ENCODE measurements at places on chromosomes 2 and 18.

DNA sequence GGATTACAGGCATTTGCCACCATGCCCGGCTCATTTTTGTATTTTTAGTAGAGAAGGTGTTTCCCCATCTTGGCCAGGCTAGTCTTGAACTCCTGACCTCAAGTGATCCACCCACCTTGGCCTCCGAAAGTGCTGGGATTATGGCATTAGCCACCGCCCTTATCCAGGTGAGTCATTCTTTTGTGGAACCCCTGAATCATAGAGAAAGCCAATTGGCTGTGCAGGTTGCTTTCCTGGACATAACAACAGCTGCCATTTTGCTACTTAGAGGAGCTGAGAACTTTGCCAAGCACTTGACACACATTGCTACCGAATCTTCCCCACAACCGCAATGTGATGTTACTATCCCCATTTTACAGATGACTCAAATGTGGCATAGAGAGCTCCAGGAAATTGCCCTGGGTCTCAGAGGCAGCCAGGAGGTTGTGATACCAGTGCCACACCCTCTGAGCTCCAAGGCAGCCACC, 36.0 kb downstream of the SETBP1 start:
- DNase-seq = no peak

GRCh38 chr18:36420826-36421225, 123.3 kb downstream of the FHOD3 start:
- DNase-seq = no peak

- DNase-seq = no peak
Observed at GRCh38 chr2:221533299-221533698, 38.8 kb downstream of the EPHA4 start.

DNA sequence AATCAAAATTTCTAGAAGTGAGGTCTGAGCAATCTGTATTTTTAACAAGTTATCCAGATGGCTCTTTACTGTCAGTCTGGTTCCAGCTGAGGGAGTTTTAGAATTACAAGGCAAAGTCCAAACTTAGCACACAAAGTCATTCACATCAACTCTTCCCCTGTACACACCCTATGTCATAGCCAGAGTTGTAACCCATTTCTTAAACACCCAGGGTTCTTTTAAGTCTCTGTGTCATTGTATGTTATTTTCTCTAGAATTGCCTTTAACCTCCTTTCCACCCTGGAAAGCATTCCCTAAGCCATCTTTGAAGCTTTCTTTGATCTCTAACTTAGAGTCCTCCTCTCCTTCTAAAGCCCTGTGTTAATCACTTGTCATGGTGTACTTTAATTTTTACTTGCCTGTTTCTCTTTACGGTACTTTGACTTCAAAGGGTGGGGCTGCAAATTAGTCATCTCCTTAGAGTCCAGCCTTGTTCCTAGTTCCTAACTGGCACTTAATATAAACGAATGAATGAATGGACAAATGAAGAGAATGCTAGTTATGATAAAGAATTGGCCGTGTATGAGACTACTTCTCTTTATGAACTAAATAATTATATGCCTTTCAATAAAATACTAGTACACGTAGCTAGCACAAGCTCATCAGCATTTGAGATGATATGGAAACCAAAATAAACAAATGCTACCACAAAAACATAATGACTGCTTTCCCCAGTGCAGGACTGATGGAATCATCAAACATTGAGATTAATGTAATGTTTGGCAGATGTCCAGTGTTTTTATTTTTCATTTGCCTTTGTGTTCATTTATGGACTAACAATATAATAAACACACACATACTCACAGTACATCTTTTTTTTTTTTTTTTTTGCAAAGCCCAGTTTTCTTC, 11.9 kb upstream of the ACTR3 start:
- no peak for DNase-seq

DNA sequence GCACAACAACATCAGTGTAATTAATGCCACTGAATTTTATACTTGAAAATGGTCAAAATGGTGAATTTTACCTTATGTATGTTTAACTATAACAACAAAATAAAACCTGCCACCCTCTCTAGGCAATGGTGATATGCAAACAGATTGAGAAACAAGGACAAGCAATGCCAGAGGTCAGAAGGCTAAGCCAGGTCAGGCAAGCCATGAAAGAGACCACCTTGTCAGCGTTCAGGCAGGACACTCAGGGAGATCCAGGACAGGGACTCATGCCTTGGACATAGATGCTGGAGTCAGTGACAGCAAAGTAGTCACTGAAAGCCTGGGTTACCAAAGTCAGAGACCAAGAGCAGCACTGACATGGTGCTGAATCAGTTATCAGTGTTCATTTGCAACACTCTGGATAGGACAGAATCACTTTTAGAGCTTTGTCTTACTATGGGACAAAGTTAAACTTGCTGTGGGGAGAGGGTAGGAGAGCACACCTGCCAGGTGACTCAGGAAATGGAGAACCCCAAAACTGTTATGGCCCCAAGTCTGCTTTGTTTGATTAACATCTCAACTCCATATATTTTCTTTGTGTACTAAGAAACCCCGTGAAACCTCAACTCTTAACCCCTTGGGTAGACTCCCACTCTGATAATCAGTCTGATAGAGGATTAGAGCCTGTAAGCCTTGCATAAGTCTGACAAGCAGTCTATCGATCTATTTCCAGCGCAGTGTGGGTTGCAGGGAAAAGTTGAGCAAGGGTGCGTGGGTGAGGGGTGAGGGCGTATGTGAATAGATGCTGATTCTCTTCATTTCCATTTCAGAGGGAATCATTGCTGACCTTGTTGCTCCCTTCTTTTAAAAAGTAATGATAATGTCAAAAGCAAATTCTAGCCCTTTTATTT, 48.7 kb upstream of the ZNF385B start:
- DNase-seq = no peak

DNA sequence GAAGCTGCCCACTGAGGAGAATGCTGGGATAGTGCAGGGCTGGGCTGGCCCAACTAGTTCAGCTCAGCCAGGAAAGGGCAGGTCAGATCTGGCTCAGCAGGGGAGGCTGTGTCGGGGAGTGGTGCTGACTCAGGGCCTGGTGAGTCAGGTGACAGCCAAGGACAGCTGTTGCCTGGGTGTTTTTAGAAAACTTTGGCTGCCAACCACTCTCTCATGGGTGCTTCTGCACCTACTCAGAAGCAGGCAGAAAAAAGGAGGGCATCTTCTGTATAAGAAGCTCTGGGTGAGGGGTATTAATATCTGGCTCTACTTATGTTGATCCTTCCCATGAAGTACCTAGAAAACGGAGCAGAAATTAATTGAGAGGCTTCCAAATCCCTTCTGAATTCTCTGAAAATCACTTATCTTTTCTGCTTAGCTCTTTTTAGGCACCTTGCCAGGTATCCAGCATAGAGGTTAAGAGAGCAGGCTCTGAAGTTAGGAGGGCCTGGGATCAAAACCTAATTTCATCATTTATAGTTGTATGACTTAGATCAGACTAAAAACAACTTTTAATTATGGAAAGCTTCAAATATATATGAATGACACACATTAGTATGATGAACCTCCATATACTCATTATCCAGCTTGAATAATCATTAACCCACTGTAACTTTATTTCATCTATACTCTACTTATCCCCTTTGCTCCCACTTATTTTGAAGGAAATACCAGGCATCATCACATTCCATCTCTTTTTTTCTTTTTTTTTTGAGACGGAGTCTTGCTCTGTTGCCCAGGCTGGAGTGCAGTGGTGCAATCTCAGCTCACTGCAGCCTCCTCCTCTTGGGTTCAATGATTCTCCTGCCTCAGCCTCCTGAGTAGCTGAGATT, 15.5 kb upstream of the RAB10 start:
- DNase-seq = no peak

DNA sequence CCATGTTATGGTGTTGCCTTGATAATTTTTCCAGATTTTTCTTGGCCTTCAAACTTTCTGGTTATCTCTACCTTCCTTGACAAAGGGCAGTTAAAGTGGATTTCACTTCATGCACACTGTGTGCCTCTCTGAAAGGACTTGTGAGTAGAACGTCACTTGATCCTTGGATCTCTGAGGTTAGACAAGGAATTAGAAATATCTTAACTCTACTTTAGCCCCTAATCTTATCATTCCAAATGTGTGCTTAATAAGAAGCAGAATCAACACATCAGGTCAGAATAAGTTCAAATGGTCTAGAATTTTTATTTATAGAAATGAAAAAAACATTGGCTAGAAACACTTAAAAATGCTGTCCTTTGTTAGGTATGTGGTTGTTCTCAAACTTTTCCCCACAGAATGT, 205.7 kb downstream of the TPGS2 start:
- no peak for DNase-seq

GRCh38 chr2:45984896-45985473, 312.2 kb upstream of the EPAS1 start:
- no peak for DNase-seq

DNA sequence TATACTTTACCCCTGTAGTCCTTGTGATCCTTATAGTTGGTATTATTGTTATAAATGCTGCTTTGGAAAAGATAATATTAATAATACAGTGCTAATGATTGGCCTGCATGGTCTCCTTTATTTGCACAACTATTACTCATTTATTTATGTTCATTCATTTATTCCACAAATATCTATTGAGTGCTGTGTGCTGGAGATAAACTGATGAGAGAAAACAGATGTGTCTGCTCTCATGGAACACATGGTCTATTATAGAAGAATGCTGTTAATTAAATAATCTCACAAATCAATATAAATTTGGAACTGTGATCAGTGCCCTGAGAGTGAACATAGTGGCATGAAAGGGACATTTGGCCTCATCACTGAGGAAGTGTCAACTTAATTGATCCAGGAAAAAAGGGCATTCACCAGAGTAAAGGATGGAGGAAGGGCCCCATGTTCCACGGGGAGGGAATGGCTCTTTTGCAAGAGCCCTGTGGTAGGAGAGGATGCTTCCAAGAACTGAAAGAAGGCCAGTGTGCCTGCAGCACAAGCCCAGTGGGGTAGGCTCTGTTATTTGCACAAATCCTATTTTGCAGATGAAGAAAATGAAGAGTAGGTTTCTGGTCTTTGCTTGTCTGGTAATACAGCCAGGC, 91.5 kb upstream of the STK39 start:
- no peak for DNase-seq

- no peak for DNase-seq
Observed at GRCh38 chr2:182228741-182229140, 198.1 kb downstream of the PDE1A start.

DNA sequence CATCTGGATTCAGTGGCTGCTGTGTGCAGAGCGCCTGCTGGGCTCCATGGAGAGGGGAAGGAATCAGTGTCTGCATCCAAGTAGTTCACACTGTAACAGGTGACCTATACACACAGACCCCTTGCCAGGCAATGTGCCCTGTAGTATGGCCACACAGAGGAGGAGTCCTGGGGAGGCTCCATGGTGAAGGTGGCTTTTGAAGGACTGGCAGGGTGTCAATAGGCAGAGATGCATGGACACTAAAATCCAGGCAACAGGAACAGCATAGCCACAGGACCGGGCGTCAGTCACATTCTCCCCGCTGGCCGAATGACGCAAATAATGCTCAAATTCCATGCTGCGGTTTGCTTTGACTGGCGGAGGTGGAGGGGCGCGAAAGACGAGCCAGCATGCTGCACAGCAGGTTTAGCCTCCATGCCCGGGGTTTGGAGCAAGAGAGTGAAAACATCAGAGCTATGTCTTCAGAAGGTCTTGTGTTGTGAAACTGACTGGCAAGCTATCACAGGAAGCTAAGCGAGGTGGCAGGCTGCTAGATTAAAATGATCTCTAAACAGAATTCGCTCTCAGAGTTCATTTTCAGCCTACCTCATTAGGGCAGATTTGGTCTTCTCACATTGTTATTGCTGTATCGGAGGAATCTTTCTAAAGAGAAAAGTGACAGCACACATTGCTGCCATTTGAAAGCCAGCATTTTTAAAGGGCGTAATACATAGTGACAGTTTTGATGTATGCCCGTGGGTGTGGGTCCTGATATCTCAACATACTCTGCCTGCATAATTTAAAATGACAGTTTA, 1.2 kb upstream of the CHMP1B start:
- DNase-seq = no peak

- no peak for DNase-seq
Observed at GRCh38 chr18:59876310-59876626, 23.5 kb upstream of the PMAIP1 start.

- DNase-seq = no peak
Observed at GRCh38 chr2:189273734-189274133, 94.2 kb upstream of the COL5A2 start.

GRCh38 chr18:5424903-5425664, 118.7 kb downstream of the EPB41L3 start:
- DNase-seq = no peak

DNA sequence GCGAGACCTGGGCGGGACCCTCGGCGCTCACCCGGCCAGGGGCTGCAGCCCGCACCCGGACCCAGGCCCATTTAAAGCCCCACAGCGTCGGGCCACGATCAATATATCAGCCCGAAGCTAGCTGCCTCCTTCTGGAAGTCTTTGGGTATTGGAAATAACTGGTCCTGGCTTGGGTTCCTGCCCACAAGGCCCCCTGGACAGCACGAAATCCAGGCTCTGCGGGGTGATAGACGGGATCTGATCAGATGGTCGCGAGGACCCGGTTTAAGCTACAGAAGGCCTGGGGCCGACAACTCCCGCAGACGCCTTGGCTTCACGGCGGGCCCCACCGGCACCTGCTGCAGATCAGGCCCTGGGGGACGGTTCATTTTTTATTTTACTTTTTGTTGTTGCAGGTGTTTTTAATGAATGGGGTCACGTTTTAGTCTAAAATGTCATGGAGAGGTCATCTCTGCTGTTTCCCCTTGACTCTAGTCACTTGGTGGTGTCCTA, 362 bp upstream of the PSTPIP2 start:
- no peak for DNase-seq

DNA sequence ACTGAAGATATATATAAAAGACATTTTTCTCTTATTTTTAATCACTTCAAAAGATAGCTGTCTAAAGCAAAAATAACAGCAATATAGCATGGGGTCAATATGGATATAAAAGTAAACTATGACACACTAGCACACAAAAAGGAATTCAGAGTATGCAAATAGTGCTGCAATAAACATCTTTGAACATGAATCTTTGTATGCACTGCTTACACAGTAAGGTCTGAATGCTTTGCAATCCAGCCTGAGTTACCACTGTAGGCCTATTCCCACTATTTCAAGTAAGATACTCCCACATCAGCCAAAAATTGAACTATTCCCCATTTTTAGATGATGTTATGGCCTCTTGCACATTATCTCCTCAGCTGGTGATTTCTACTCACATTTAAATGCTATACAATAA, 27.4 kb upstream of the ERCC3 start:
- no peak for DNase-seq

DNA sequence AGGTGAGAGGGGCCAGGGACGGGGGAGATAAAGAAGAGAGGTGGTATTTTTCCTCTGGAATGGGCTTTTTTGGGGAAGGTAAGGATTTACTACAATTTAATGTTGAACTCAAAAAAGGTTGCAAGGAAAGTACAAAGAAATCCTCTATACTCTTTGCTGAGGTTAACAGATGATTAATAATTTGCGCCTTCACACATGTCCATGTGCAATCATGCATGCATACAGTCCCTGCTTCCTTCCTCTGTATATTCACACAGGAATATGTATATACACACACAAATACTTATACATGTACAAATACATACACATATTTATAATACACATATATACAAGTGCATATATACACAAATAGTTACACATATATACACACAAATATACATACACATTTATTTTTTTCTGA, 193.4 kb downstream of the NBAS start:
- DNase-seq = no peak
